ENCODE measurements at places on chromosomes 2 and 18.

- DNase-seq, result no peak
Measured at GRCh38 chr18:36321658-36322407, 24.3 kb downstream of the FHOD3 start.

DNA sequence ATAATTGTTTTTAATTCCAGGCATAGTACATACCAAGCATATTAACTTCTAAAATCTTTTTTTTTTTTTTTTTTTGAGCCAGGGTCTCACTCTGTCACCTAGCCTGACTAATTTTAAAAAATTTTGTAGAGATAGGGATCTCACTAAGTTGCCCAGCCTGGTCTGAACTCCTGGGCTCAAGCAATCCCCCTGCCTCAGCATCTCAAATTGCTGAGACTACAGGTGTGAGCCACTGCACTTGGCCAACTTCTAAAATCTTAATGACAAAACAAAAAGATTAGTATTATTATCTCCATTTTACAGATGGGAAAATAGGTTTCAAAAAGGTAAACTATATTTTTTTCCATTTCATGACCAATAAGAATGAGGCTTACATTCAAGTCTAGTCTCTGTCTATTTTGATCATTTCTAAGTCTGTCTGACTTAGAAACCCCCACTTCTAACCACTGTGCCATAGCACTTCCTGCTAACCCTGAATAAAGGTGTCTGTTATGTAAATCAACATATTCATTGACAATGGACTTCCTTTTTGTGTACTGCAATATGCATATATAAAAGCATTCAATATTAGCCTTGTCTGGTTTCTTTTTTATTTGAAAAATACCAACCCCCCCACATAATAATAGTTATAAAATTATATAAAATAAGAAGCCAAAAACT lies 28.7 kb upstream of the ZEB2 start:
- no peak for DNase-seq

- peak; percentile 38 for DNase-seq
Measured at GRCh38 chr2:20448246-20448976, 1.5 kb downstream of the RHOB start.

DNA sequence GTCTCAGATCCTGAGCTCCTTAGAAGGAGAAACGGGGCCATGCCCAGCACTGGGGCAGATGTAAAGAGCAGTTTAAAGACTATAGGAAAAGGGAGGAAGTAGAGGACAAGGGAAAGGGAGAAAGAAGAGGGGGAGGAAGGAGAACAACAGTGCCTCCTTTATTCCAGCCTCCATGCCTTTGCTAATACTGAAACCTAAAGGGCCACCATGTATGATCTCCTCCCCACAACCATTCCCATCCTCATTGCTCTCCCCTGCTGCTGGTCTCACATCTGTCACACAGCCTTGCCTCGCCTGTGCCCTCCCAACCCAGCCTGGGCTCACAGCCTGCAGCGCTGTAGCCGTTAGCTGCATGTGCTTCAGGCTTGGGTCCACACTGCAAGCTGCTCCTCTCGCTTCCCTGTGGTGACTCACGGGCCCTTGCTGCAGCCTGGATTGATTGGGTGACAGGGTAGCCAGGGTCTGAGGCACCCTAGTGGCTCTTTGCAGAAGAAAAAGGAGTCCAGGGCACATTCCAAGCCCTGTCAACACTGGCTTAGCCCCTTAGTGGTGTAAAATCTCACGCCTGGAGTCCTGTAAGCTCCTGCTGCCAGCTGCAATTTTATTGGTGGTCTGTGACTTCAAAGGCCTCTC lies 281.9 kb downstream of the SRBD1 start:
- DNase-seq, result no peak

GRCh38 chr2:179886-180285 lies 83.9 kb downstream of the SH3YL1 start:
- DNase-seq, result no peak

- no peak for DNase-seq
Measured at GRCh38 chr2:20675701-20676352, 8.9 kb downstream of the GDF7 start.

- DNase-seq, result no peak
Measured at GRCh38 chr2:236592821-236593220, 23.2 kb downstream of the ACKR3 start.

DNA sequence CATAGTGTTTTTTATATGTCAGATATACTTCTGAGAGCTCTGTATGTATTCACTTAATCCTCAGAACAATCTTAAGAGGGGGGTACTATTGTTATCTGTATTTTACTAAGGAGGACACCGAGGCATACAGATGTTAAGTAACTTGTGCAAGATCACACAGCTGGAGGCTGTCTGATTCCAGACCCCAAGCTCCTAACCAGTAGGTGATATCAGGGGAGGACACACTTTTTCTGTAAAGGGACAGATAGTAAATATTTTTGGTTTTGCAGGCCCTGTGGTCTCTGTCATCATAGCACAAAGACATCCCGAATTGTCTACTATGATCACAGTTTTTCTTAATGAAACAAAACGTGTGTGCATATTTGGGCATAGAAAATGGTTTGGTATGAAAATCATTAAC lies 143.7 kb downstream of the LAMA3 start:
- DNase-seq, result no peak

DNA sequence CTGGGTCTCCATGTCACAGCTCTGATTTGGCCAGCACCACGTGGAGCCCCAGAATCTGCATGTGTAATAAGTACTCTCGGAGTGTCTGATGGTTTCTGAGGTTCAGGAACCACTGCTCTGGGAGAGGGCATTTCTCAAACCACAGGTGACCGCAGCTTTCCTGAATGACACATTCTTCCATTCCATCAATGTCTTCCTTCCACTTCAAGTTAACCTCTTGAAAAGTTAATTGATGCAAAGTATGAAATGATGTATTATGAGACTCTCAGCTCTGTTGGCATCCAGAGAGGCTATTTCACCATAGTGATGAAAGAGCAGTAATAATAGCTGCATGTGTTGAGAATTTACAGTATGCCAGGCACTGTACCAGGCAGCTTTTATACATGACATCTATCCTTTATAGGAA lies 61.3 kb upstream of the CRIM1 start:
- no peak for DNase-seq
